ENCODE measurements at places on chromosomes 1 and 21. TPM values are rescaled to one million over a fixed set of nuclear protein-coding genes. Genes with fewer than 3 reads are reported as not detected.

PTCH2 gene
- total RNA-seq: 0.90 TPM

HSD3B2 gene
- not detected for total RNA-seq

TDRD5 gene
- not detected for total RNA-seq

DIRAS3 gene
- total RNA-seq: not detected

C4BPA gene
- total RNA-seq: not detected

GRCh38 chr1:117201808-117202207, 8.9 kb downstream of the VTCN1 start:
- no peak for DNase-seq

GRCh38 chr1:21152423-21153100, 24.1 kb downstream of the EIF4G3 start:
- DNase-seq: no peak

- no peak for DNase-seq
Measured at GRCh38 chr21:27827972-27828371, 861.1 kb upstream of the ADAMTS5 start.

GRCh38 chr21:41956926-41957729, 3.3 kb upstream of the C2CD2 start:
- DNase-seq: no peak

DNA sequence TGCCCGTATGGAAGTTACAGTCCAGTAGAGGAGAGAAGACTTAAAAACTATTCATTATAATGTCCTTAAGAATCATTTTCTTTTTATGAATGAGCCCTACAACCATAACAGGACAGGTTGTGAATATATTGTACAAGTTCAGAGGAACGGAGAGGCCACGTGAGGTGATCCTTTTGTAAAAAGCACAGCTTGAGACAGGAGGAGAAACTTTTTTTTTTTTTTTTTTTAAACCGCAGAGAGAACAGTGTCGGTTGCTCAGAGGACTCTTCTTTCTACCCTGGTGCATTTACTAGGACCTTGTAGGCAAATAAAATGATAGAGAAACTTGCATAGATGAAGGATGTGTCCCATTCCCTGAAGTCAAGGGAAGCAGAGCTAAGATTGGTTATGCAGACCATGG, 32.1 kb downstream of the DYRK1A start:
- no peak for DNase-seq

- no peak for DNase-seq
Measured at GRCh38 chr1:151689494-151689893, 27.1 kb downstream of the CELF3 start.

DNA sequence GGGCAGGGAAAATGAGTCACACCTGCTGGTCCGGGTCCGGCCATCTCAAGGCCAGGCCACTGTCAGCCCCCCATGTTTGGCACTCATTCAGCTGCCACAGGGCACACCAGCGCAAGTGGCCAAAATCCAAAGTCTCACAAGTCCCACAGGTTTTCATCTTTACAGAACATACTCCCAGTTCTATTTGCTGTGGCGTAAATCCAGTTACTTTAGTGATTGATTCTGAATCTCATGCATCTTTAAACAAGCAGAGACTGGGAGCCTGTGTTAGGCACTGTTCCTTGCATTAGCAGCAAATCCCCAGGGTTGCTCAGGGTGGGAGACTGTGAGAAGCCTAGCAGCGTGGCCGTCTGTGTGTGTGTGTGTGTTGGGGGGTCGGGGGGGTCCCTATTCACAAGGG, 1.1 kb upstream of the SLC2A5 start:
- DNase-seq: no peak
